ENCODE measurements at places on chromosomes 2 and 18.

- H3K27ac ChIP-seq, result no peak overlapping the region
- DNase-seq, result no peak
- H3K4me3 ChIP-seq, result no peak overlapping the region
- no peaks in the 10 kb centered on the region for H3K4me1 ChIP-seq
- no peaks in the 10 kb centered on the region for H3K36me3 ChIP-seq
- H3K27me3 ChIP-seq, result no peaks in the 10 kb centered on the region
Observed at GRCh38 chr2:139652385-139652784, 872.2 kb upstream of the NXPH2 start.

GRCh38 chr2:151928380-151928779 is 100.2 kb upstream of the ARL5A start:
- no peaks in the 10 kb centered on the region for H3K36me3 ChIP-seq

DNA sequence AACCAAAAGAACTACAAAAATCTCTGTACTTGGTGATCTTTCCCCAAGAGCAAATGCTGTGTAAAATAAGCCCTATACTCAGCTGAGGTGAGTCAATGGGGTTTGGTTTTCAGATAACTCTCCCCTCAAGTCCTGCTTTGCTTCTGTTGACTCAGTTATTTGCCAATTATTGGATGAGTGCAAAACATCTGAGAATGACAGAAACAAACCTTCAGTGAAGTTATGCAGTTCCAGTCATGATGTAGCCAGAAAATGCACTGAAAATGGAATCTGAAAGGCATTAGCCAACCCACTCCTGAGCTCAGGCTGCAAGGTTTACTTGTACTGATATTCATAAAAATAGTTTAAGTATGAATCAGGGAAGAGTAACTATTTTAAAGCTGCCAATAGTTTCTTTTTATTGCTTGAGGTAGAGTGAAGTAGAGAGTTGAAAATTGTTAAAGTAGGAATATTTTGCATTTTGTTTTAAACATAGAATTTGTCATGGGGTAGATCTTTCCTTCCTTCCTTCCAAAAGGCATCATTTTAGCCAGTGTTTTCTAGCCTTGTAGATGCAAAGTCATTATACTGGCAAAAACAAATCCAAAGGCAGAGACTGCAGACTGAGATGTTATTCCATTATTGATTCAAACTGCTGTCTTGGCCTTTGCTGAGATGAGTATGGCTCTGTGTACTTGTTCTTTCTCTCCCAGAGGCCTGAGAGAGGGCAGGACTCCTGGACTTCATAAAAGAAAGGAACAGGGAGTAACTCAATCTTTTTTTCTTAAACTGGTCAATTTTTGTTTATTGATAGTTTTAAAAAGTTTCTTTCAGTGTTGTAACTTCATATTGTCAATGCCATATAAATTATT is 215.3 kb downstream of the RND3 start:
- DNase-seq, result no peak
- no peaks in the 10 kb centered on the region for H3K36me3 ChIP-seq
- H3K4me1 ChIP-seq, result no peaks in the 10 kb centered on the region
- no peak overlapping the region for H3K27ac ChIP-seq
- no peak overlapping the region for H3K4me3 ChIP-seq

GRCh38 chr2:191710411-191710900 is 32.5 kb downstream of the NABP1 start:
- H3K27me3 ChIP-seq, result no peaks in the 10 kb centered on the region
- peaks cover 6% of the 10 kb centered on the region for H3K4me1 ChIP-seq
- H3K36me3 ChIP-seq, result peaks cover 11% of the 10 kb centered on the region
- no peak for DNase-seq
- no peak overlapping the region for H3K4me3 ChIP-seq
- H3K27ac ChIP-seq, result no peak overlapping the region

GRCh38 chr2:38937548-38937947 is 47.9 kb downstream of the ARHGEF33 start:
- no peak overlapping the region for H3K4me3 ChIP-seq
- H3K36me3 ChIP-seq, result no peaks in the 10 kb centered on the region
- no peak for DNase-seq
- no peak overlapping the region for H3K27ac ChIP-seq
- peaks cover 4% of the 10 kb centered on the region for H3K4me1 ChIP-seq

DNA sequence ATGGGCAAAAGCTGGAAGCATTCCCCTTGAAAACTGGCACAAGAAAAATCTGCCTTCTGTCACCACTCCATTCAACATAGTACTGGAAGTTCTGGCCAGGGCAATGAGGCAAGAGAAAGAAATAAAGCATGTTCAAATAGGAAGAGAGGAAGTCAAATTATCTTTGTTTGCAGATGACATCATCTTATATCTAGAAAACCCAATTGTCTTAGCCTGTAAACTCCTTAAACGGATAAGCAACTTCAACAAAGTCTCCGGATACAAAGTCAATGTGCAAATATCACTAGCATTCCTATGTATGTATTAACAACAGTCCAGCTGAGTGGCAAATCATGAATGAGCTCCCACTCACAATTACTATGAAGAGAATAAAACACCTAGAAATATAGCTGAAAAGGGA is 1579.3 kb downstream of the SUCLG1 start:
- H3K4me3 ChIP-seq, result no peak overlapping the region
- H3K27me3 ChIP-seq, result no peaks in the 10 kb centered on the region
- H3K4me1 ChIP-seq, result no peaks in the 10 kb centered on the region

DNA sequence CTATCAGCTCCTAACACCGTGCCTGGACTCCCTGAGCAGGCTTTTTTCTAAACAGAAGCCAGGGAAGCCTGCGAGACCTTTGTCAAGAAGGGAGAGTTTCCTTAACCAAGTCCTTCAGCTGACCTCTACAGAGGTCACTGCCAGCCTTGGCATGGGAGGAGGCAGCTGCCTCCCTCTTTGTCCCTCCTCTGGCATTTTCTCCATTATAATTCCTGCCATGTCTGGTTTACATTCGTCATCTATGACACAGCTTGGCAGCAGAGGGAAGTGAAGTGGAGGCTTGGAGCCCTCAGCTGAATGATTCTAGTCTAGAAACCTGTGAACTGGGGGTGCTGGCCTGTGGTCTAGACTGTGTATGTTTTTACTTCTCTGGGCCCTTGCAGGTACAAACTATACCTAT is 22.5 kb downstream of the LIPG start:
- peaks cover 1% of the 10 kb centered on the region for H3K36me3 ChIP-seq
- no peaks in the 10 kb centered on the region for H3K4me1 ChIP-seq
- no peak for DNase-seq
- H3K4me3 ChIP-seq, result no peak overlapping the region
- no peak overlapping the region for H3K27ac ChIP-seq
- peaks cover 14% of the 10 kb centered on the region for H3K27me3 ChIP-seq

DNA sequence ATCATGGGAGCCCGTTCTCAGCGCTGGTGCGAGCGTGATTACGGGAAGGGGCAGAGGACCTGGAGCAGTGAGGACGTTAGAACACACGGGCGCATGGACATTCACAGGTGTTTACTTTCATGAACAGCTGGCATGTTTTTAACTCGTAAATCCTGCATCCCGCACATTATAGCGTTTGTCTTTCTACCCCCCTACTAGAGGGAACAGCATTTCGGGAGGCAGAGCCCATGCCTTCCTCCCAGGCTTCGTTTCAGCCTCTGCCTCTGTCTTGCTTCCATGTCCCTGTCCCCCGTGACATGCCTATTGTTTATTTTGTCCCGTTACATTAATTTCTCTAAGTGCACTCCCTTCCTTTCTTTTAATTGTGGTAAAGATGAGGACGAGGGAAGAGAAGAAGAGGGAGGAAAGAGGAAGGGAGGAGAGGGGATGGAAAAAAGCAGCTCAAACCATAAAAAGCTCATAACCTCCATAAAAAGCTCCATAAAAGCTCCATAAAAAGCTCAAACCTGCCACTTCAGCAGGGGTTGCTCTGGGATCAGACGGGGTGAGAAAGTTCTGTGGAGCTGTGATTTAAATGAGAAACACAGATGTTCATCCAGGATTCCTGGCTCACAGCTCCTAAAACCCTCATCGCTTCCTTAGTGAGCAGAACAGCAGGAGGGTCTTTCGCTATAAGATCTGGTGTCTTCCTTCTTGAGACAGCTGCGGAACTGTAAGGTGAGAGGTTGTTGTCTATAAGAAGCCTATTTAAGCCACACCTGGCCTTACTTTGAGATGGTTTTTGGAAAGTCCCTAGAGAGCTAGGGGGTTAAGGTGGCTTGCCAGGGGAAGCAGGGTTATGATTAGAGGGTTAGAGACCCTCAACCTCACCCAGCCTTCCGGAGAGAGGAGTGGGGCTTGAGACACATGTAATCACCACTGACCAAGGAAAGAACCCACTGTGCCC is 66.6 kb upstream of the SNTG2 start:
- H3K36me3 ChIP-seq, result no peaks in the 10 kb centered on the region
- H3K27me3 ChIP-seq, result peaks cover 19% of the 10 kb centered on the region
- no peak overlapping the region for H3K27ac ChIP-seq
- no peak overlapping the region for H3K4me3 ChIP-seq

DNA sequence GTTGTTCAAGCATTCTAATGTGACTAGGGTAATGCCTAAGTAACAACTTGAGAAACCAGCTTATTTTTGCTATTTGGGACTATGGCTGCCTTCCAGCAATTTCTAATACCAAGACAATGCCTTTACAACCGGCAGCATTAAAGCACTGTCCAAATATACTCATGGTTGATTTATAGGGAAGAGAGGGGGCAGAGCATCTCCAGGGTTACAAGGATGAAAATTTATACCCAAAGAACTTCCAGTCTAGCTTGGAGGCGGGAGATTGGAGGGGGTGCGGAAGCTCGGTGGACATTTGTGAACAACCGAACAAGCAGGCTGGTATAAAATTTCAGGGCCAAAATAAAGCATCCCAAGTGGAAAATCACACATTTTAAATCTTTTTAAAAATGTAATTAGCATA is 294.9 kb upstream of the STON1 start:
- no peaks in the 10 kb centered on the region for H3K27me3 ChIP-seq
- H3K36me3 ChIP-seq, result no peaks in the 10 kb centered on the region
- no peak overlapping the region for H3K27ac ChIP-seq
- H3K4me3 ChIP-seq, result no peak overlapping the region
- no peak for DNase-seq

DNA sequence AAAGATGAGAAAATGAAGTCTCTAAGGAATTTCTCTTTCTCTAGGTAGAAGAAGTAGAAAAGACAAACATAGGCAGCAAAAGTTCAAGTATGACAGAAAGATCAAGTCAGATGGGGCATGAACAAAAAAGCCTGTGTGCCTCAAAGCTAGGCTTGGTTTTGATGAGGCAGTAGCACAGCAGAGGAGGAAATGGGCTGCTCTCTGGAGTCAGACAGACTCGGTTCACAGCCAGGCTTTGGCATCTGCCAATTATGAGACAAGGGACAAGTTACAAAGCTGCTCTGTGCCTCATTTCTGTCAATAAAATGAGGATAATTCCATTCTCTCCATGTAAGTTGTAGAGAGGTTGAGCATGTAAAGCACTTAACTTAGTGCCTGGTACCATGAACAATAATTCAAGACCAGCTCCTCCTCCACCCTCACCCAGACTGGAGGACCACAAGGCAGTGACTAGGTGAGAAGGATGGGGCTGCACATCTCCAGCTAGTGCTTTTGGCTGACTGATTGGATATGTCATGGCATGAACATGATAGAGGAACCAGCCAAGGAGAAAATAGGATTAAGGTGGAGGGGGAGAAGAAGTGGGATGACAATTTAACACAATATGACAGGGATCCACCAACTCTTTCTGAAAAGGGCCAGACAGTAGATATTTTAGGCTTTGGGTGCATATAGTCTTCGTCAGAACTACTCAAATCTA is 84.6 kb downstream of the TMEM163 start:
- no peak for DNase-seq
- no peak overlapping the region for H3K27ac ChIP-seq
- peaks cover 4% of the 10 kb centered on the region for H3K36me3 ChIP-seq

All from memory B cell (primary cell).